SHP77 treated with DMSO at 0.1 percent for 48 hours (cell line): ENCODE measurements at places on chromosomes 11 and 22.

- no peak for DNase-seq
Observed at GRCh38 chr11:121134741-121135312, 33.8 kb downstream of the TECTA start.

GRCh38 chr22:24099071-24099470 is 82.2 kb upstream of the SUSD2 start:
- no peak for DNase-seq

DNA sequence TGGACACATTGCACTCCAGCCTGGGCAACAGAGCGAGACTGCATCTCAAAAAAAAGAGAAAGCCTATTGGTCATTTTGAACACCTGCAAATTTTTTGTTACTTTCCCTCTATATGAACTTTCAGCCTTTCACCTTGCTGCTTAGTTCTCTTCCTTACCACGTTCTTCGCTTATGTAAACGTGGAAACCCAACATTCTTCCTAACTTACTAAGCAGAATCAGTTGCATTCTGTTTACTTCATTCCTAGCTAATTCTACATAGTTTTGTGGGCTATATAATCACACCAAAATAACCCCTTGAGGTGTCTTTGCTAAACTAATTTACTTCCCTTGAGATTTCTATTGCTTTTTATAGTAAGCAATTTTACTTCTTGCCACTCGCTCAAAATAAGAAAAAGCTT is 23.2 kb downstream of the MS4A4A start:
- no peak for DNase-seq

DNA sequence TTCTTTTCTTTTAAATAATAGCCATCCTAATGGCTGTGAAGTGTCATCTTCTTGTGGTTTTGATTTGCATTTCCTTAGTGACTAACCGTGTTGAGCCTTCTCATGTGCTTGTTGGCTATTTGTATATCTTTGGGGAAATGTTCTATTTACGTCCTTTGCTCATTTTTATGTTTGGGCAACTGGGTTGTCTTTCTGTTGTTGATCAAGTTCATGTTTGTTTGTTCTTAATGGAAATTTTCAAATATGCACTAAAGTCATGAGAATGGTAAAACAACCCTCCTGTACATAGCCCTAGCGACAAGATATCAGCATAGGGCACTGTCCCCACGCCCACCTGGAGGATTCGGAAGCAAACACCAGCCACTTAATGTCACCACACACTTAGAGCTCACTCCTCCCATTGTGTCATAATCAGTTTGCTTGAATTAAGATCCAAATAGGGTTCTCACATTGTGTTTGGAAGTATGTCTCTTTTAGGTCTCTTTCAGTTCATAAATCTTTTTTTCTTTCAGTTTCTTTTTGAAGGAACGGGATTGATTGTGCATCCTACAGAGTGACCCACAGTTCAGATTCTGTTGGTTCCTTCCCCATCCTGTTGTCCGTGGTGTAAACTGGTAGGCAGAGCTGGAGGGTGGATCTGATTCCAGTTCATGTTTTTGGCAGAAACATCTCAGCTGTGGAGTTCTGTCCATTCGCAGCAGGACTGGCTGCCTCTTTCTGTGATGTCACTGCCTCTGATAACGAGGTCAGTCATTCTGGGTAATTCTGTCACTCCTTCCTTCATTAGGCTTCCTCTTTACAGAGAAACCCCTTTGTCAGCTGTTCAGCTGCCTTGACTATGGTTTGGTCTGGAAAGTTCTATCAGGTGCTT is 26.4 kb upstream of the ADORA2A start:
- DNase-seq: no peak

DNA sequence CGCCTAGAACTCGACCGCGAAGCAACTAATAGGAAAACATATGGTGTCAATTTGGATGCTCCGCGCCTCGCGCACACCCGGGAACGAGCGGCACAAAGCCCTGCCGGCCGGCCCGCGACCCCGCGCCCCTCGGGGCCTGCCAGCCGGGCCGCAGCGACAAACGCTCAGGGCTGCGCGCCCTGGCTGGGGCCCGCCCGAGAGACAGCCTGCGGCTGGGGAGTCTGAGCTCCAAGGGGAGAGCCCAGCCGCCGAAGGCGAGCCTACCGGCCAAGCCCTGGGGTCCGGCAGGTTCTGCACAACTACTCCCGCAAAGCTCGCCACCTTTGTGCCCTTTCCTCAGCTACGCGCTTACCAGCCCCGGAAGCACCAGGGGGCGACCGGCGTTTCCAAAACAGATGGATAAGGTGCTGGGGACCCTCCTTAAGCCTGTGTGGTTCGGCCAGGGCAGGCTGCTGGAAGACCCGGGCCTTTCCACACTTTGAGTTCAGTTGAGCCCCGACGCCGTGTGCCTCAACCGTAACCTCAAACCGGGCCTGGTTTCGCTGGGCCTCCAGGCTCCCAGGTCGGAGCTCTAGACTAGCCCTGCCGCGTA is 6.0 kb downstream of the PAX6 start:
- DNase-seq: no peak

GRCh38 chr11:75351791-75352587 is 528 bp upstream of the ARRB1 start:
- peak; percentile 39 for DNase-seq

- no peak for DNase-seq
Observed at GRCh38 chr22:23704829-23705228, 14.0 kb downstream of the RGL4 start.

- DNase-seq: no peak
Observed at GRCh38 chr11:36328966-36329673, 33.0 kb downstream of the PRR5L start.

DNA sequence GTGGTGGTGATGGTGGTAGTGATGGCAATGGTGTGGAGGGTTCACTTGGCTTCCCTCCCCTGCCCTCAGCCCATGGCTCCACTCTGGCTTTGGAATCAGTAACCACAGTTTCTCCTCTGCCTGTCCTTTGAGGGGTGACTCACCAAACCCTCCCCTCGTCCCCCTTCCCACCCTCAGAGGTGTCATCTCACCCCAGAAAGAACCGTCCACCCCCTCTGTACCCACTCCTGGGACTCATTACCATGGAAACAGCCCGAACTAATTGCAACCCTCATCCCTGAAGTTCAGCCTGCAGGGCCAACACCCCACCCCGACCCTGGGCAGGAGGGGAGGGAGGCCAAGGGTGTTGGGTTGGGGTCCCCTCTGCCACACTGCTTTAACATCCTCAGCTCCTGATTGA is 26.6 kb downstream of the PHLDB1 start:
- no peak for DNase-seq

DNA sequence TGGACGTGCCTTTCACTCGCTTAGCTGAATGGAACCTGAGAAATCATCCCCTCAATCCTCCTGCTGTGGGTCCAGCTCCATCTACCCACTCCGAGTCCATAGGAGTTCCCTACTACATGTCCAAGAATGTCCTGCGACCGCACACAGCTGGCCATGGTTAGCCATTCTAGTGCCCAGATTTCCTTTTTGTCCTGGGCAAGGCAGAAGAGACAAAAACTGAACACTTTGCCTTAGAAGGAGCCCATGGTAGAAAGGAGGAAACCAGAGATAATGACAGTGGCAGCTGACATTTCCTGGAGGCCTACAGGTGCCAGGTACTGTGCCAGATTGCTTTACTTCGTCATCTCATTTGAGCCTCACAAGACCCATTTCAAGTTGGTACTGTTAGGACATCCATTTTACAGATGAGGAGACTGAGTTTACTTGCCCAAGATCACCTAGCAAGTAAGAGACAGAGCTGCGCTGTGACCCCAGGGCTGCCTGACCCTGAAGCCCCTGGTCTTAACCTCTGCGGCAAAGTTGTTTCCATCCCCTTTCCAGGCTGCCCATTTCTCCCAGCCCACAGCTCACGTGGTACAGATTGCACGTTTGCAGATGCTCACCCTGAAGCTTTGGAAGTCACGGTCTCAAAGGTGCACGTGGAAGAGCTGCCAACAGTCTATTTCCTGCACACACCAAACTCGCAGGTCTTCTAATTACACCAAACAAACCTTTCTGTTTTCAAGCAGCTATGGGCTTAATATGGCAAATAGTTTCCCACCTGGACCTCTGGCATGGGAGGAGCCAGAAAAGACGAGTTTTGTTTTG is 112.7 kb downstream of the ZBTB16 start:
- no peak for DNase-seq

- DNase-seq: no peak
Observed at GRCh38 chr11:69244266-69244665, 49.7 kb upstream of the MYEOV start.

DNA sequence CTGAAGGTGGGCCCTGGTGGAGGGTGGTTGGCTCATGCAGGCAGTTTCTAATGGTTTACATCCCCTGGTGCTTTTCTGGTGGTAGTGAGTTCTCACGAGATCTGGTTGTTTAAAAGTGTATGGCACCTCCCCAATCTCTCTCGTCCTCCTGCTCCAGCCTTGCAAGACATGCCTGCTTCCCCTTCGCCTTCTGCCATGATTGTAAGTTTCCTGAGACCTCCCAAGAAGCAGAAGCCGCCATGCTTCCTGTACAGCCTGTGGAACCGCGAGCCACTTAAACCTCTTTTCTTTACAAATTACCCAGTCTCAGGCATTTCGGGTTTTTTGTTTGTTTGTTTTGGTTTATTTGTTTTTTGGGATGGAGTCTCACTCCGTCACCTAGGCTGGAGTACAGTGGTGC is 173.2 kb downstream of the MN1 start:
- DNase-seq: no peak

GRCh38 chr11:4202749-4203148 is 108.2 kb downstream of the RRM1 start:
- DNase-seq: no peak
